ENCODE measurements at places on chromosomes 3 and 15.
A peak's percentile ranks its signal among the peaks of the same experiment; 100 is the strongest.

- no peak for DNase-seq
These were observed 68.0 kb downstream of the SMARCC1 start for GRCh38 chr3:47713655-47714054.

DNA sequence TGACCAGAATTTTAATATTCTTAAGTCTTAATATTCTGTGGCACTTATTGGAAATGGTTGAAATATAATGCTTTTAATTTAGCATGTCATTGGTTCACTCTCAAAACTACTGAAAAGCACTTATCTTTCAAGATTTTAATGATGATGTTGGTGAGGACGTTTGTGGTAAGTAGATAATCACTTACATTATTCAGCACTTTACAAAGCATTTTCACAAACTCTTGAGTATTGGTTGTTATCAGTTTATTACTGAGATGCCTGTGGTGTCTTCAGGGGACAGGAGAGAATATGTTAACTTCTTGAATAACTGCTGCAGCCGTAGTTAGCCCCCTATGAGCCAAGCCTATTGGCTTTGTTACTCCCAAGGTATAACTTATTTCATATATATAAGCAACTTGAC, 15.2 kb downstream of the TGFBR2 start:
- no peak for DNase-seq

DNA sequence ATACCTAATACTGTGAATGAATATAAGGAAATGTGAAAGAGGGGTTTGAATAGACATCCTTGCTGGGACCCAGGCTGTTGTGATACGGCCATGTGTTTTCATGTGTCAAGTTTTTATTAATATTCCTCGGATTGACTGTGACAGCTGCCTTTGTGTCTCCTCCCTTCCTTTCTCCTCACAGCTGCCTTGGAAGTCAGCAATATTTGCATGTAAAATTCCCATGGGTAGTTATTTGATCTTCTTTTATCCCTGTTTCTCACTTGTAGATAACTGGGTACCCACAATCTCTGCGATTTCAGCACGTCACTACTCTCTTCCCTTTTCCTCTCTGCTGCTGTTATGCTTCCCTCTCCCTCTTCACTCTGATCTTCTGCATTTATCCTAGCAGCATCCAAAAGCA, 9.4 kb downstream of the GPR156 start:
- no peak for DNase-seq

DNA sequence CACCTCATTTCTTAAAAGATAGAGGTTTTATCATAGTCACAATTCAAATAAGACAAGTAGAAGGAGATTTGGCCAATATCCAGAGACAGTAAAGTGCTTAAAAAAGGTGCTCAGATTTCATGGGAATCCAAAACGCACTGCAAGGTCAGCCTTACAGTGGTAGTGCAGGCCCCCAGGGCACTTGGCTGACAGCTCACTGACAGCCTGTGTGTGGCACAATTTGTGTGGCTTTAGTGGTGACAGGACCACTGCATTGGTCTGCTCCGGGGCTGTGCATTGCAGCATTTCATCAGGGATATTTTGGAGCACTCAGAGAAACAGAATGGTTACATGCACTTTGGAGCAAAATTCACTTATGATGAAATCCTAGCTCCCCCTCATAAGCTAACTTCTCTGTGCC, 544.3 kb downstream of the NTRK3 start:
- no peak for DNase-seq

DNA sequence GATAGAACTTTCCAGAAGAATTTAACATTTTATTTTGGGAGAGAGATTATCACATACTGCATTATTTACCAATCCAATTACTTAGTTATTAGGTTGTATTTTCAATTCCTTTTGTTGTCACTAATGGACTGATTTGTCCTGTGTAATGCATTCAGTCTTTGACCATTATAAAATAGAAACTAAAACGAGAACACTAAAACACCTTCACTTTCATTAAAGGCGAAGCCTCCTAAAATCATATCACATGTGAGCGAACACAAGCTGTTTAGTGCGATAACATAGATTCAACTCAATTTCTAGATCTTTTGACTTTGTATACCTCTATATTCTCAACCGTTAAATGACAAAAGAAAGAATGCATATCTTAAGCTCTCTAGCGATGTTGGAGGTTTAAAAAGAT, 253.4 kb downstream of the VGLL3 start:
- no peak for DNase-seq

DNA sequence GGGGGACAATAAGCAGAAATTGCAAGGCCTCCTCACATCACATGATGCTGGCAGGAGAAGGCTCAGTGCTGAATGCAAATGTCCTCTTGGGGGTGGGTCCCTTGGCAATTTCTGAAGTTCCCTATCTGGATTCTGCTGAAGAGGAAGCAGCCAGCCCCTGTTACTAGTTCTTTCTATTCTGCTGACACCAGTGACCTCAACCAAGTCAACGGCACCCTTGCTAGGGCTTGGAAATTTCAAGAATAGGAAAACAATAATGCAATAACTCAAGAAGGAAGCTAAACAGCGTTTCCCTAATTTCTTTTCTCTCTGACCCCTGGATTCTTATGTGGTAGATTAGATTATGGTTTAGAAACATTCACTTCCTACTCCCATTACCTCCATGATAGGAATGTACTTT, 46.2 kb upstream of the FOXP1 start:
- no peak for DNase-seq

GRCh38 chr3:52670621-52671521, 14.8 kb downstream of the PBRM1 start:
- DNase-seq = peak; percentile 98

GRCh38 chr3:45508483-45509037, 86.0 kb upstream of the LIMD1 start:
- DNase-seq = no peak

DNA sequence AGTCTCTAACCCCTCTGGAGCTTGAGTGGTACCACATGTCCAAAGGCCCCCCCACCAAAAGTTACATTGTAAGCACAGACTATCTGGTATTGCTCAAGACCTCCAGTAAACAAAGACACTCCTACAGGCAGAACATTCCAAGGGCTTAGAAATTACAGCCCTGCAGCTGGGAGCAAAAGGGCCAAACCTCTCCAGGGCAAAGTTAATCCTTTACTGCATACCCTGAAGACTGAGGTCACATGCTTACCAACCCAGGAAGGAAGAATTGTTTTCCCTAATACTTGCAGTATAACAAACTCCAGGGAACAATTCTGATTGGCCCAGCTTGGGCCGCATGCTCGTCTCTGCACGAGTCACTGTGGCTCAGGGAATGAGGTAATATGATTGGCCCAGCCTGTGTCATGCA, 266.1 kb upstream of the NR2F2 start:
- no peak for DNase-seq

GRCh38 chr15:42692536-42692935, 44.4 kb downstream of the CDAN1 start:
- DNase-seq = no peak

DNA sequence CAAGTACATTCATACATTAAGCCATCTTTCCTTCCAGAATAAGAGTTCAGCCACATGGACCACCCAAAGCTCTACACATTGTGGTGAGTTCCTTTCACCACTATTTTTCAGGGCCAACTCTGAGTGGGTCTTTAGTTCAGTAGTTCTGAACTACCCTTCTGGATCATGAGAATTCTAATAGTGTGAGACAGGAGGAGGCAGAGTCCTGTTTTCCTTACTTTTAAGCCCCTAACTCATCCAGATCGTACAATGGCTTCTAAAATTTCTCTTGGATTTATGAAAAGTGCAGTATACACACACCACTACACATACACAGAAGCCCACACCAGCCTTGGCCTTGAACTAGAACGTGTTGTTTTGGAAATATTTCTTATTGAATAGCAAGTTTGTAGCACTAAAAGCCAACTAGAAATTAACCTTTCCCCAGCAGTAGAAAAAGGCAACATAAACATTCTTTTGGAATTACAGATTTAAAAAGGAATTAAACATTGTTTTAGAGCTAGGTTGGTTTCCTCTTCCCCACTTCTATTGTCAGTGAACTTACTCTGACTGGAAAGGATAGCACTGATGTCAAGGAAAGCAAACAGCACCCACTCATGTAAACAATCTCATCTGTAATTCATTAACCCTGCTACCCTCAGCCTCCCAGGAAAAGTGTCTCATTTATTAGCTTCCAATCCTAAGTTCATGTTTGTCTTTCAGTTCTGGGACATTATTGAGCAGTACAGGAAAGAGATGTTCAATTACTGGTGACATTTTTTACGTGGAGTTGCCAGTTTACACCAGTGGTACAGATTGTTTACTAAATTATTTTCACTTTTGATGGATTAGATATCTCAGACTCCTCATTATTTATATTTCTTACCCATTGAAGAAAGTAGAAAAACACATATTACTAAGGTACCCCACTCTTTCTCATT, 95.7 kb upstream of the AGTR1 start:
- peak; percentile 58 for DNase-seq

GRCh38 chr3:170513642-170514041, 72.2 kb downstream of the SLC7A14 start:
- DNase-seq = no peak

DNA sequence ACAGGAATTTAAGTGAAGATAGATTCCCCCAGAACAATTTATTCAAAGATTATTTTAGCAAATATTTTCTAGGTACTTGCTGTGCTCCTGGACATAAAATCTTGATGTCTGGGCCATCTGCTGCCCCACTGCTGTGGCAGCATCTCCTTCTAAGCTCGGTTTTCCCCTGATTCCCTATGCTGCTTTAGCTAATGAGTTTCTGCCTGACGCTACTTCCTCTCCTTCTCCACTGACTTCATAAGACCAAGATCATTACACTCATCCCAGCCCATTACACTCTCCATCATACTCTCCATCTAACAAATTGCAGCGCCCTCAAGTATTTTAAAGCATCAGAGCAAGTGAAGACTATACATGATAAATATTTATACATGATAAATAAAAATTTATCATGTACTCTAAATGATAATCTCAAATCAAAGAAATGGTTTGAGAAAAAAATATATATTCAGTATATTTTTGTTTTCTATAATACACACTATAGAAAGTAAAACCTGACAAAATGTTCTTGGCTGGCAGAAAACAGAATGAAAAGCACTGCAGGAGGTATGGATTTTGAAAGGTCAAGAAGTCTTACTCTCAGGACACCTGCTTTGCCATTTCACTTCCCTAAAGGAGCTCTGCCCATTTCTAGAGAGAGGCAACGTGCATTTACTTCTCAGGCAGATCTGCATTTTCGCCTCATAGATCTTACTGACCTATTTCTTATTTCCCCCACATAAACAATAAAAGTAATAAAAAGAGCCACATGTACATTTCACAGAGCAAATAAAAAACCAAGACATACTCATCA, 232.0 kb downstream of the KCNMB2 start:
- no peak for DNase-seq

GRCh38 chr15:83854321-83854720, 200.4 kb downstream of the ADAMTSL3 start:
- no peak for DNase-seq

- no peak for DNase-seq
These were observed 28.8 kb upstream of the KLF13 start for GRCh38 chr15:31297575-31298456.

- DNase-seq = peak; percentile 89
These were observed 32.1 kb downstream of the SEC62 start for GRCh38 chr3:169998668-169999131.

DNA sequence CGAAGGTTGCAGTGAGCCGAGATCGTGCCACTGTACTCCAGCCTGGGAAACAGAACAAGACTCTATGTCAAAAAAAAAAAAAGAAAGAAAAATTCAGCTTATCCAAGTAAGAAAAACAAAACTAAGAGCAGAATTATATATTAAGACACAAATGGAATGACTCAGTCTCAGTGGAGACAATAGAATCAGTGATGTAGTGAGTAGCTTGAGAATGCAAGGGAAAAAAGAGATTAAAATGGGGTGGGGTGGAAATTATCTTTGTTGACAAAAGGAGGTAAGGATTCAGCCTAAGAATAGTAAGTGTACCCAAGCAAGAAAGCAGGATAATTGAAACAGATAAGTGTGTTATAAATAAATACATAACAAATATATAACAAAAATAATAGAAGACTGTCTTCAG, 70.7 kb downstream of the BLM start:
- peak; percentile 20 for DNase-seq

DNA sequence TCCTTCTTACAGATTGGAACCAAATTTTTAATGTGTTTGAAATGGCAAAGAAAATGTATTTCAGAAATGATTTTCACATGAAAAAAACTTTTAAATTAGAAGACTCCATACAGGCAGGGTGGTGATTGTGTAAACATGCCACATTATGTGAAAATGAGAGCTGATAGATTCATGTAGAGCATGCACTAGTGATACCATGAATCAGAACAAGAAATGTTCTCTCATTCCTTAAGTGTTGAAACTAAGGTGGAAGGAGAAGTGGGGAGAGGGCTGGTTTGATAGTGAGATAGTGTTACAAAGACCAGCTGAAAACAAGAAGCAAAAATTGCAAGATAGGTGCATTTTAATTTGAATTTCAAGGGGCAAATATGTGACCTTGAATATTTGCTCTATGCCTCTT, 100.3 kb downstream of the CCNL1 start:
- DNase-seq = no peak

- no peak for DNase-seq
These were observed 20.0 kb downstream of the MEIS2 start for GRCh38 chr15:37080261-37080921.

- DNase-seq = no peak
These were observed 319.0 kb downstream of the GABRB3 start for GRCh38 chr15:26453914-26454313.

GRCh38 chr3:122003606-122004005, 18.4 kb downstream of the ILDR1 start:
- no peak for DNase-seq

- DNase-seq = no peak
These were observed 274.4 kb upstream of the ROBO2 start for GRCh38 chr3:76765511-76765910.

DNA sequence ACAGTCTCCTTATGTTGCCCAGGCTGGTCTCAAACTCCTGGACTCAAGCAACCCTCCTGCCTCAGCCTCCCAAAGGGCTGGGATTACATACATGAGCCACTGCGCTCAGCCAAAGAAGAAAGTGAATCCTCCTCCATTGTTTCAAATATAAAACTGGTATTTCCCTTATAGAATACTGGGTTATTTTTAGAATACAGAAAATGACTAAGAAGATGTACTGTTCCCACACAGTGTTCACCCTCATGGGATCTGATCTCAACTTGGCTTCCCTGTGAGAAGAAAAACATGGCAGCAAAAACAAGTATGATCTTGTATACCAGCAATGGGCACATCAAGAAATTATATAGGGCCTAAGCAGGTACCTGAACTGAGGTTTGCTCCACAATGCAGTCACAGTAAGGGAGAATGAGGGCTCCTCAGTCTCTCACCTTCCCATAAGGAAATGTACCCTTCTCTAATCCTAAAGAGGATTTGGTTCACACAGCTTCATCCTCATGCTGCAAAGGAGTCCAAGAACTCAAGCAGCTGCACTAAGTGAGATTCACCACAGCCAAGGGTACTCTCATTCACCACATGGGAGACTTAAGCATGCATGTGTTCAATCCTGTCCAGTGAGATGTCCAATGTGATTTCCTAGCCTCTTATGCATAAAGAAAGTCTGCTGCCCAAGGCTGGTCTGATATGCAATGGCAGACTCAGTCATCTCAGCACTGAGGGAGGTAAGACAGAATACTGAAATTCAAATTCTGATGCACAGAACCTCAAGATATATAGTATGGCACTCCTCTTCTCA, 25.8 kb downstream of the USP4 start:
- DNase-seq = peak; percentile 53
